ENCODE measurements at places on chromosomes 3 and 15.

- ATAC-seq, result no peak
These were observed 52.9 kb upstream of the ICE2 start for GRCh38 chr15:60531801-60532200.

- peak; percentile 71 for ATAC-seq
These were observed 1120.1 kb downstream of the ROBO1 start for GRCh38 chr3:78647726-78648125.

DNA sequence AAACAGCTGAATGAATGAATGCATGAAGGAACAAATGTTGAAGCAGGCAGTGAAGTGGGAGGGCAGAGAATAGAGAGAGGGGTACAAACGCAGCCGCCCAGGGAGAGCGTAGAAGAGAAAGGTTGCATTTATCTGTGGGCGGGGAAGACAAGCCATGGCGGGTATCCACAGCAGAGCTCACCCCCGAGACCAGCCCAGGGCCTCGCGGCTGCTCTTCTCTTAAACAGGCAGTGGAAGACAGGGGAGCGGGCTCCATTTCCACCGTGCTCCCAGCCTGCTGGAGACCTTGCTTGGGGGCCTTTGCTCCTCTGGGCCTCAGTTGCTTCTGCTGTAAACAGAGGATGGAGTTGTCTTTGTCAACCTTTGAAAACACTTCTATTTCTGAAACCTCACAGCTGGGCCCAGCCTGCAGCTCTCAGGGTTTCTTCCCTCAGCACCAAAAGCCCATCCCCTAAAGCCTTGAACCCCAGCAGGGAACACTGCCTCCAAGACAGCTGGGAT is 259.5 kb downstream of the UACA start:
- no peak for ATAC-seq

DNA sequence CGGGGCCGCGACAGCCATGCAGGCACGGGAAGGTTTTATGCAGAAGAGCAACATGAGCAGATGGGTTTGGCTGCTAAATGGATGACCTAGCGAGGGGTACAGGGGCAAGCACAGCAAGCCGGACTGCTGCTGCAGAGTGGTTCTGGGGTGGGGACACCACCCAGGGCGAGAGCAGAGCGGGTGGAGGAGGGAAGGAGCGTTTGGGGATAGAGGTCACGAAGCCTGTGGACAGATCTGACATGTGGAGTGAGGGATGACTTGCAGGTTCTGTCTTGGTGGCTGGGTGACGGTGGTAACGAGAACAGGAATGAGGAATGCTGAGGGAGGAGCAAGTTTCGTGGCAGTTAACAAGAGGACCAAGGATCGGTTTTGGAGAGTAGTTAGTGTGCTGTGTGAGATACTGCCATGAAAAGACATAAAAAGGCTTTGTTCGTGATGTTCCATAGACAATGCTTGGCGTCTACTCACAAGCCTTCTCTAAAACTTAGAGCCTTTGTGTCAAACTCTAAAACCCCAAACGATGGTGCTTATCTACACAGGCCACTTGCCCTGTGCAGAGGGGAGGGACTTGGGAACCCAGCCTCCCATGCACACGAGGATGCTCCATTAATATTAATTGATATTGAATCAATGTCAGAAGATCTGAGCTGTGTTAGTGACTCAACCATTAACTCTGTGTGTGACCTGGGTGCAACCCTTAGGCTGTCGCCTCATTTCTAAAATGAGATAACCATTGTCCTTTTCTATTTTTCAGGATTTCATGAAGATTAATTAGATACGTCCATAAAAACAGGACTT is 132.7 kb upstream of the SLC2A2 start:
- no peak for ATAC-seq

GRCh38 chr3:171189394-171190080 is 163.0 kb upstream of the SLC2A2 start:
- no peak for ATAC-seq

- no peak for ATAC-seq
These were observed 91.0 kb downstream of the RAD18 start for GRCh38 chr3:8872261-8872660.

- no peak for ATAC-seq
These were observed 560.3 kb upstream of the NR2F2 start for GRCh38 chr15:95770196-95770595.

GRCh38 chr3:190258634-190259033 is 63.6 kb downstream of the CLDN1 start:
- ATAC-seq, result no peak

DNA sequence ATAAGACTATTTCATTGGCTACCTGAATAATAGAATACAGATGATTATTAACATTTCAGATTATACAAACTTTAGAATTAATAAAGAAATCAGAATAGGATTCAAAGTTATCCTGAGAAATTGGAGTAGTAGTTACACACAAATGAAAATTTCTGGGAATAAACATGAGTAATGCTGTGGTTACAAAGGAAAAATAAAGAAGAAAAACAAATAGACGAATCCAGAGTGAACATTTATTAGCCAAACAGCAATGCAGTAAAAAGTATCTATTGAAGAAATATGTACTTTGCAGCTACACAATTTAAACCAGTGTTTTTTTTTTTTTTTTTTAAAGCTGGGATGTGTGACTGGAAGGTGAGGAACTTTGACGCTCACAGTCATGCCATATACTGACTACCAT is 1159.2 kb downstream of the TUSC7 start:
- no peak for ATAC-seq

DNA sequence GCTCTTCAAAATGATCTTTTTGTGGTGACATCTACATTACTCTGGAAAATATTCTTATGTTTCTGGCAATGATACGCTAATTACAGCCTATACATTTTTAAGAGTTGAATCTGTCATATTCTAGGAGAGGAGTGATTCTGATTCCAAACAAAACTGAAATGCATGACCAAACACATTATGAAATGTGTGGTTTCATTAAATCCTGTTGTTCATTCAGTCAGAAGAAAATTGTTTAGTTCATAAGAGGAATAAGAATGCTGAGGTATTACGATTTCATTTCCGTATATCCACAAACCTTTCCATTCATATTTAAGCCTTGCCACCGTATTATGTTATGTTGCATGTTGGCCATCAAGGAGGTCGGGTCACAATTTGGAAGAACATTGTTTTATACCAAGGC is 345.1 kb downstream of the FEZF2 start:
- ATAC-seq, result no peak

DNA sequence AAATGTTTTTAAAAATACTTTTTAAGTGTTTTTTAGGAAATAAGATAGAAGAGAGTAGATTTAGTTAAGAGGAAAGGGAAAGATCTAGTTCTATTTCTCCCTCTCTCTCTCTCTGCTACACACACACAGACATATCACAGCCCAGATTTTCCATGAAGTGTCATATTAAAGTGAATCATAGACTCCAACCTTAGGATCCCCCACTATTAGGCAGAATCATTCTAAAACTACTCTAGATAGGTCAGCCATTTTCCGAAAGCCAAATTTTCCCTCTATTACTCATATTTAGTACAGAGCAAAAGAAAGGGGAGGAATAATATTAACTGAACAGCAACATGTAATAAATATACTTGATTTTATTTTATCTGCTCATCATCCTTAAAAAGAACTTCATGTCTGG is 45.1 kb upstream of the RSL24D1 start:
- no peak for ATAC-seq

- ATAC-seq, result peak; percentile 33
These were observed 1.1 kb downstream of the ARMC8 start for GRCh38 chr3:138188013-138188730.

- ATAC-seq, result no peak
These were observed 231.3 kb upstream of the SEMA6D start for GRCh38 chr15:47486040-47486439.

DNA sequence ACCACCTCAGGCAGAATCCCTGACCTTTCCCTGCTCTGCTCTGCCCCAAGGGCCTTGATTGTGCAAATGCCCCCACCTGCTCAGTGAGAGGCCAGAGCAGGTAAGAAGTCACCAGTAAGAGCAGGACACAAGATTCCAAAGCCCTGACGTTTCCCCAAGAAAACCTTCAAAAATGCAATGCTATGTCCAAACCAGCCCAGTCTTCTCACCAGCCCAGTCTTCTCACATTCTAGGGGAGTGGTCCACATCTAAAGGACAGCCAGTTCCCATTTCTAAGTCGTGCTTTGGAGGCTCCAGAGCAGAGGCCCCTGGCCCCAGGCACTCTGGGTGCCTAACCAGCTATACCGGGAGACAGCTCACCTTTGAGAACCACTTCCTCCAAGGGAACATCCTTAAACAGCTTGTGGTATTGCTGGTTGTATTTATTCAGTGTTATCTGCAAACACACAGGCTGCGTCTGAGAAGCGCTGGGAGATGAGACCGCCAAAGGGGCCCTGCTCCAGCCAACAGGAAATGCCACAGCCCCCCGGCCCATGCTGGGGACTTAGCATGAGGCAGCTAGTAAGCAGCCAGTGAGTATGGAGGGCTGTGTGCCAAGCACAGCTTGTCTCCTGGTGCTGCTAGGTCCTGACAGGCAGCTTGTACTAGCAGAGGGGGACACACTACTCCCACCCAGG is 29.3 kb downstream of the GRAMD2A start:
- peak; percentile 41 for ATAC-seq

DNA sequence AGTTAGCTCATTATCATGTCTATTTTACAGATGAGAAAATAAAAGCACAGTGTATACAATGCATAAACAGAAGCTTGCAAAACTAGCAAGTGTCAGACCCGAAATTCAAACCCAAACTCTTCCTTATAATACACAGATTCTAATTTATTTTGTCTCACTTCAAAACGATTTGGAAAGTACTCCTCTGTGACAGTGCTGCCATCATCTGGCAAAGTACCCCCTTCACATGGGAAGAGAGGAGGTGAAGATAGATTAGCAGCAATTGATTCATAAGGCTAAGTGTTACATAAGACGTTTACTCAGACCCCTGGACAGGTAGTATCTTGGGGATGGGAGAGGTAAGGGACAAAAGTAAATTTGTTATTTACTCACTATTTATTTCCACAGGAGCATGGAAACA is 744.0 kb upstream of the SGO1 start:
- no peak for ATAC-seq

GRCh38 chr3:4795905-4796304 is 183.3 kb upstream of the BHLHE40 start:
- ATAC-seq, result peak; percentile 56

- ATAC-seq, result peak; percentile 90
These were observed 5.9 kb upstream of the GRAMD2A start for GRCh38 chr15:72203507-72203837.

- peak; percentile 71 for ATAC-seq
These were observed 24.9 kb upstream of the GATM start for GRCh38 chr15:45402955-45403877.

DNA sequence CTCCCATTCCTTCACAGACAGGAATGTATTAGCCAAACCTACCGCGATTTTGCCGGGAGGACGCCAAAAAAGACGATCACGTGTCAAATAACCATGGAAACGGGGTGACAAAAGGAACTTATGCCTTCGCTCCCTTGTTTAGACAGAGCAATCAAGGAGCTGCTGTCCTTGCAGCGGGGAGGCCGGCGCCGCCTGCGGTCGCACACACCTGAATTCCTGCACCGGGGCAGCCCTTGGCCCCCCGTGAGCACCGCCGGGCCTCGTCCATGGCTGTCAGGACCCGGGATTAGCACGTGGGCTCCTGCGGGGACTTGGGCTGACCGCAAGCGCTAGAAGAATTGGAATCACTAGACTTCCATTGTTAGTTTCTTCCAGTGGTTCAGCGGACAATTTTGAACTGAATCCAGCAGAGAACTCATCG is 193.1 kb downstream of the SHQ1 start:
- ATAC-seq, result peak; percentile 23

DNA sequence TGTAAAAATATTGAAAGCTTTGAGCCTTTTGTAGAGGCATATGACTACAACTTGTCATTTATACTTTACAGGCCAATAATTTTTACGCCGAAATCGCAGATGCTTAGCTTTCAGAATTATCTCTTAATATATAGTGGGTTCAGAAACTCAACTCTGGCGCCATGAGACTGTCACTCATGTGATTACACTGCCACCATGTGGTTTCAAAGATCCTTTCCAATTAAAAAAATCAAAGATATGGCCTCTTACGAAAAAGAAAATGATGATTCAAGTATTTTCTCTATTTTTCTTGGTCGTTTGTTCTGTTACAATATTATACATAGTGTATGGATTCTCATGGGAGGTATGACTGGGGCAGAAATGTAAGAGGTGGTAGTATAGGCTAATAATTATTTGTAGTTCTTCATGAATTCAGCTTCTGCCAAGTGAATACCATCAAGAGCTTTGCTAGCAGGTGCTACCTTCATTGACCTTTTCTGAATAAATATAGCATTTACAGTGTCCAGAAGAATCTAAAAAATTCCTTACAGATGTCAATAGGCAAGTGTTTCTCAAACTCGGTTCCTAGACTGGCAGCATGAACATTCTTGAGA is 751.7 kb upstream of the GOLIM4 start:
- ATAC-seq, result no peak

DNA sequence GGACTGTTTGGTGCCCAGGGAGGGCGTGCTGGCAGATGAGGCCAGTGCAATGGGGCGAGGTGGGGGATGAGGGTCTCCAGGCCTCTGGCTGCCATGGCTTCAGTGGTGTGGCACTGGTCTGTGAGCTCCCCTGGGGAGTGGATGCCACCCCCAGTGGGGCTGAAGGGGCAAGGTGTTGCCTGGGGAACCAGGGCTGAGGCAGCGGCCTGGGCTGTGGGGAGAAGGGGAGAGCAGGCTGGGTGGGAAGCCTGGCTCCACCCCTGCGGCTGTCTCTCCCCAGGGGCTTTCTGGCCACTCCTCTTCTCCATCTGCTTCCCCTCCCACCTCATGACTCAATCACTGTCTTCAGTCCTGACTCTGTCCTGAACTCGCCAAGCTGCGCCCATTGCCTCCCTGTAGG is 88.4 kb upstream of the TLE3 start:
- no peak for ATAC-seq

DNA sequence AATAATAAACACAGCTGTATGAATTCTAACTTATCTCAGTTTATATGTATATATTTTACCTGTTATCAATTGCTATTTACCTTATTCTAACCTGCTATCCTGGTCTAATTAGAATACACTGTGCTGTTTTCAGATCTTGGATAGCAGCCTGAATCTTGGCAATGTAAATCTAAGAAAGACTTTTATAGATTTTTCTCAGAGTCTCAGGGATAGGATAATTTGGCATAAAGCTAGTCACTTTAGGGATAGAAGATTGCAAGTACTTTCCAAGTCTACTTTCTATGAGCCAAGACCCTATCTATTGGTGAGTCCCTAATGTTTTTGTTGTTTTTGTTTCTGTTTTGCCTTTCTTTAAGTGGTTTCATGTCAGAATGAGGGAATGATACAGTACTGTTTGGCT is 695.7 kb downstream of the NAALADL2 start:
- ATAC-seq, result no peak

DNA sequence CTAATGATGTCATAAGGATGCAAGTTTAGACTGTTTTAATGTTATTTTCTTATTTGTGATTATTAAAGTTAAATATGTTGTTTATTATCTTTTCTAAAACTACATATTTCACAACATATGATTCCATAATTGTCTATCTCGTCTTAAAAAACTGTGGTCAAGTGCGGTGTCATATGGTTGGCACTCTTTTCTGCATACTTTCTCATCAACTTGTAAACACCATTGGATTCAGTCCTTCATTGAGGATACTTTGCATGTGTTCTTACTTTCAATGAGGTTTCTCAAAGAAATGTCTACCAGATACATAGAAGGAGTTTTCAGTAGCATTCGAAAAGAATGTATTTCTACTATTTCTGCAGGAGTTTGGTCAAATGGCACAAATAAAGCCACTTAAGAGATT is 22.0 kb upstream of the ALPK3 start:
- no peak for ATAC-seq

GRCh38 chr15:84647726-84648125 is 6.4 kb downstream of the WDR73 start:
- ATAC-seq, result no peak
